ENCODE measurements at places on chromosomes 5 and 9.

GRCh38 chr9:22817181-22817580 lies 370.6 kb downstream of the DMRTA1 start:
- peak; percentile 16 for DNase-seq

GRCh38 chr5:37979559-37979958 lies 139.7 kb upstream of the GDNF start:
- no peak for DNase-seq

GRCh38 chr9:8845376-8845775 lies 1045.8 kb upstream of the DMAC1 start:
- no peak for DNase-seq

DNA sequence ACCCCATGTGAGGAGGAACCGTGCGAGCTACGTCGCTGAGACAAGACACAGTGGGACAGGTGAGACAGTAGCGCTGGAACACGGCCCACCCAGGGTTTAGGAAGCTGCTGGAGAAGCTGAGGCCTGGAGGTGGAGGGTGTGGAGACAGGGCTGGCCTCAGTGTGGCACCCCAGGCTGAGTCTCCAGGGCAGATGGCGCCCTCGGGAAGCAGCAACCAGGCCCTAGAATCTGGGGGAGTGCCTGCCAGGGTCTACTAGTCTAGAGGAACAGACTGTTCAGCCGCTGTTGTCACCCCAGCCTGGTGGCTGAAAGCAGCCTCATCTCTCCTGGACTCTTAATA lies 4.6 kb upstream of the TERT start:
- DNase-seq: no peak

DNA sequence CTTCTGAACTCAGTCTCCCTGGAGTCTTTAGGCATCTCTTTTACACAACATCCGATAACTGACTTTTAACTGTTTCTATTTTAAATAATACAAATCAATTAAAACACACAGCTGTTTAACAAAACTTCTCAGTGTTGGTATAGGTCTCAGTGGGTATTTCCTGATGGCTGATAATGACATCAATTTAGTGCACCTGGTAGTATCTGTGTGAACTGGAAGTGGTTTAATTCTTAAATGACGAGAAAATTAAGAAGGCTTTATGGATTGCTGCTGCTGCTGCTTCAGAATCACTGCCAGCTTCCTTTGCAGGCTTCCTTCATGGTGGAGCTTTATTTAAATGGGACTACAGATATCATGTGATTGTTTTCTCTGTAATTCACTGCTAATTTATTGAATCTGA lies 92.3 kb downstream of the RPS23 start:
- DNase-seq: no peak

Data from stromal cell of bone marrow (primary cell).